ENCODE measurements at places on chromosomes 3 and 15.

GRCh38 chr3:49636883-49637609 is 37.1 kb upstream of the APEH start:
- no peak for DNase-seq

DNA sequence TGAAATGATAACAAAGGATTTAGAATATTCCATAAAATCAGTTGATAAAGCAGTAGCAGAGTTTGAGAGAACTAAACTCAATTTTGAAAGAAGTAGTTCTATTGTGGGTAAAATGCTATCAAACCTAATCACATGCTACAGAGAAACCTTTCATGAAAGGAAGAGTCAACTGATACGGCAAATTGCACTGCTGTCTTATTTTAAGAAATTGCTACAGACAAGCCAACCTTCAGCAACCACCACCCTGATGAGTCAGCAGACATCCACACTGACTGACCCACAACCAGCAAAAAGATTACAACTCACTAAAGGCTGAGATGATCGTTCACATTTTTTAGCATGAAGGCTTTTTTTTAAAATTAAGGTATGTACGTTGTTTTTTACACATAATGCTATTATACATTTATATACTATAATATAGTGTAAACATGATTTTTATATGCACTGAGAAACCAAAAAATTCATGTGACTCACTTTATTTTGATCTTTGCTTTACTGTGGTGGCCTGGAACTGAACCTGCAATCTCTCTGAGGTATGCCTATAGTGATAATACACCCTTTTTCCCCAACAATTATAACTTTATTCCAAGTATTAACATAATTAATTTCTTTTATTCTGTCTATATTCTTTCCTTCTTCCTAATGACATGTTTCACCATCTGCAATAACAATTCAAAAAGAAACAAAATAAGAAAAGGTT is 109.9 kb downstream of the TBC1D5 start:
- DNase-seq, result peak; percentile 51

DNA sequence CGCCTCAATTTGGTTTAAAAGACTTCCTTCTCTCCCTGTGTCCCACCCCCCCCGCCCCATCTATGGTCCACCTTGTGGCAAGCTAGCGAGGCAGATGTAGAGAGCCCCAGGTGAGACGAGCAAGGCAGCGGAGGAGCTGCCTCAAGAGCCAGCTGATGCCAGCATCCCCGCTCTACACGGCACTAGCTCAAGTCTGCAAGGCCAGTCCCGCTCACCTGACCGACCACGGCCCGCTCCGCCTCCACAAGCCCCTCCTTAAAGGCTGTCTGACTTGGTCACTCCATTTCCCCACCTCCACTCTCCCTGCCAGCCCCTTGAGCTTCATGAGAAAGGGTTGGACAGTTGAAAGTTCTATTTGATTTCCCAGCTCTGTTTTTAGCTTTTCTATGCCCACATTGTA is 56.2 kb upstream of the IGF1R start:
- DNase-seq, result no peak

- DNase-seq, result no peak
Observed at GRCh38 chr3:55427739-55428138, 59.4 kb downstream of the WNT5A start.

- DNase-seq, result no peak
Observed at GRCh38 chr3:127848131-127849129, 26.1 kb upstream of the MGLL start.

DNA sequence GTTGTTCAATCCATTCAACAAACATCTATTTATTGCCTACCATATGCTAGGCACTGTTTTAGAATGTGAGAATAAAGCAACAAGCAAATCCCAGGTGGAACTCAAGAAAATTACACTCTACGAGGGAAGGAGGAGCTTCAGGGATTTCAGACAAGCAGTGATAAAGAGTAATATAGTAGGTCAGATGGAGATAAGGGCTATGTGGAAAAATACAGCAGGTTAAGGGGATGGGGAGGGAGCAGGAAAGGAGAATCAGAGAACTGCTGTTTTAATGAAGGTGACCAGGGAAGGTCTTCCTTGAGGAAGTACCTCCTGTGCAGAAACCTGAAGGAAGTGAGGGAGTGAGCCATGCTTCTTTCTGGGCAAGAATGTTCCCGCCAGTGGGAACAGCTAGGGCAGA is 47.2 kb upstream of the NEO1 start:
- DNase-seq, result no peak

DNA sequence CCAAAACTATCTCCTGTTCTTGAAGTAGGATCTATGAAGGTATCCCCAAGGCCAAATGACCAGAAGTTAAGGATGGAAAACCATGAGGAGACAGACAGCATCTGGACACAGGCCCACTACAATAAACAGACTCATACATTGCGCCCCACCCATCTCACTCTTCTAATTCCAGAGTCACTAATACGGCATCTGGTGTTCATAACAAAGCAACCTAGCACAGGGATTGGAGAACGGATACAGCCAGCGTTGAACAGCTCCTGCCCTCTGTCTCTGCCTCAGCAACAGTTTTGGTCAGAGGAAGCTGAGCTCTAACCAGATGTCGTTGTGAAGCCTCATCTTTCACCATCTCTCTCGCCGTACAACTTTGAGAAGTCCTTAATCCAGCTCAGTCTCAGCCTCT is 44.5 kb upstream of the CCDC80 start:
- DNase-seq, result peak; percentile 37

DNA sequence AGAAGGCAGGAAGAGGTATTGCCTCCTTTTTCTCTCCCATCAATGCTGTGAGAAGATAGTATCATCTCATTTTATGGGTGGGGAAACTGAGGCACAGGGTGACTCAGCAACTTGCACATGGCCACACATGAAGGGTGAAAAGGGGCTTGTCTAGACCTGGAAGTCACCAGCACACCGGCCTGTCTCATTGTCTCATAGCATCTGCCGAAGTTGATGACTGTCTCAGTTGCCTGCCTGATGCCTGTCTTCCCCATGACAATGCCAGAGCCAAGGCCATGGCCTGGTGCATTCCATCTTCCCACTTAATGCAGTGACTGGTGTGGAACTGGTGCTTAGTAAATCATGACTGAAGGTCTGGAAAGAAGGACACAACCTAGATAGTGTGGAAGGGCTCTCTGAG is 27.9 kb upstream of the PRR23E start:
- DNase-seq, result no peak

- no peak for DNase-seq
Observed at GRCh38 chr3:129837065-129837642, 56.4 kb downstream of the TMCC1 start.

- no peak for DNase-seq
Observed at GRCh38 chr15:72169921-72170611, 27.5 kb downstream of the GRAMD2A start.

DNA sequence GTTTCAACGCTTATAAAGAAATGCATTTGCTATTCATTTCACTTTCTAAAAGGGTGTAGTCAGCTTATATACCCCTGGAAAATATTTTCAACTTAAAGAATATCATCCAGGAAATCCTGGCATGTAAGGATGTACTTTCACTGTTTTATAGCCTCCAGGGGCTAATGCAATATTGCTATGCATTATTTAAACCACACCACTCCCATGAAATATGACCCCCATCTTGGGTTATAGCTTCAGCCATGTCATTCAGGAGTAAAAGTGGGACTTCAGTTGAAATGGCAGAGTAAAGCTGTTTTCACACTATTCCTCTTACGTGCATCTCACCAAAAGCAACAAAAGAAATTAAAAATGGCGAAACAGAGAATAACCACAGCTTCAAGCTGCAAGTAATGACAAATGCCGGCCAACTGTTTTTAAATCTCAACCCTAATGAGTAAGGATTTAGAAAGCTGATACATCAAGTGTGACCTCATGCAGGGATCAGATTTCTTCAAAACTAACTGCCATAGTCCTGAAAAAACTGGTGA is 84.5 kb downstream of the COL6A6 start:
- DNase-seq, result peak; percentile 27

Data from stromal cell of bone marrow (primary cell).